CD4-positive, alpha-beta T cell treated with Interleukin-21 for 1 hour (primary cell): ENCODE measurements at places on chromosomes 2 and 18.

- no peak for DNase-seq
Measured at GRCh38 chr2:160689441-160689840, 195.8 kb upstream of the RBMS1 start.

DNA sequence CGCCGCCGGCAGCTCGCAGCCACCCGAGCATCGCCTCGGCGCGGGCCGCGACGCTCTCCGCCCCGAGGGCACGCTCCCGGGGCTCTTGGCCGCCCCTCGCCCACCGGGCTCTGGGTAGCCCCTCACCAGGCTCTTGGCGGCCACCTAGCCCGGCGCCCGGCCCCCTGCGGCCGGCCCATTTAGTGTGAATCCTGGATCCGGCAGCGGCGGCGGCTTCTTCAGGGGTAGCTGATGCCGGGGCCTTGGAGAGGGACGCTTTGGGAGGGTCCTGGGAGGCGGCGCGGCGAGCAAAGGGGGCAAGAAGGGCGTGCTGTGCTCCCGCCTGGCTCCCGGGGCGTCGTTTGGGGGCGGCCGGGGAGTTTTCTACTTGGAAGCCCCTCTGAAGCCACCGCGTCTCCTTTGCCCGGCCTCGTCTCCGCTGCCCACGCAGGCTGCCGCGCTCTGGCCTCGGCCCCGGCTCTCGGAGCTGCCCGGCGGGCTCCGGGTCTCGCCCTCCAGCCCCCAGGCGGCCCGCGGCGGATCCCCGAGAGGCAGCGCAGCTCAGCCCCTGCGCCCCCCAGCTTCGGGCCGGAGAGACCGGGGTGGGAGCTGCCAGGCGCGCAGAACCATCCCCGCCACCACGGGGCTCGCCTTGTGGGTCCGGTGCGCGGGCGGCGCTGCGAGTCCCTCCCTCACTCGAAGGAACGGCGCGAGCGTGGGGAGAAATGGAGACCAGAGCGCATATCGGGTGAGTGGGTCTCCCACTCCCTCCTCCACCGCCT lies 509 bp downstream of the PIEZO2 start:
- no peak for DNase-seq

DNA sequence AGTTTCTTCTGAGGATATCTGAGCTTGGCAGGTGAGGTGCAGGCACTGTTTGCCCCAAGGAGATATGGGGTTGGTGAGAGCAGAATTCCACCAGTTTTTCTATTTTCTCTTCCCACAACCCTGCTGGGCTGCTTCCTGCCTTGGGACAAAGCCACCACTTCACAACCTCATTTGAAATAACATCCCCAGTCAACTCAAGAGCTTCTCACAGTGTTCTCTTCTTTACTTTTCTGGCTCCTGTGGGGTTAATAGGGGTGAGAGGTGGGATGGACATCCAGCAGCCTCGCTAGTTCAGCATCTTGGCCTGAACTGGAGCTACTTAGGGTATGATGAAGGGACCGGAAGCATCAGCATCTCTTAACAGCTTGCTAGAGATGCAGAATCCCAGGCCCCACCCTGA lies 106.3 kb downstream of the SLC4A3 start:
- no peak for DNase-seq

DNA sequence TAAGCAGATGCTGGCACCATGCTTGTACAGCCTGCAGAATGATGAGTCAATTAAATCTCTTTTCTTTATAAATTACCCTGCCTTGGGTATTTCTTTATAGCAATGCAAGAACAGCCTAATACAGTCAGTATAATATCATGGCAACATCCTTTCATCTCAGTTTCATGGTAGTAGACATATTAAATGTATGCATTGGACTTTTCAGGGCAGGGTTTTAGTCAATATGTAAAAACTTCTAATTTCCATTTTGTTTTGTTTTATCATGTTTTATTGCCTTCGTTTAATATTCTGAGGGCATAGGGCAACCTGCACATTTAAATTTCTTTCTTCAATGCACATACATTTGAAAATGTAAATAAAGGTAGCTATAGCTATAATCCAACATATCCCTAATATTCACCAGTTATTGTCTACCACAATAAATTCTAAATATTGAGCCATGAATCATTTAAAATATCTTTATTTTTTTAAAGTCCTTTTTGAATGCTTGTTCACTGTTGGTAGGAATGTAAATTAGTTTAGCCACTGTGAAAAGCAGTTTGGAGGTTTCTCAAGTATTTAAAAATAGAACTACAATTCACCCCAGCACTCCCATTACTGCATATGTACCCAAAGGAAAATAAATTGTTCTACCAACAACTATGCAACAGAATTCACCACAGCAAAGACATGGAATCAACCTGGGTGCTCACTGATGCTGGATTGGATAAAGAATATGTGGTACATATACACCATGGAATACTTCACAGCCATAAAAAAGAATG lies 41.8 kb upstream of the GRB14 start:
- no peak for DNase-seq

DNA sequence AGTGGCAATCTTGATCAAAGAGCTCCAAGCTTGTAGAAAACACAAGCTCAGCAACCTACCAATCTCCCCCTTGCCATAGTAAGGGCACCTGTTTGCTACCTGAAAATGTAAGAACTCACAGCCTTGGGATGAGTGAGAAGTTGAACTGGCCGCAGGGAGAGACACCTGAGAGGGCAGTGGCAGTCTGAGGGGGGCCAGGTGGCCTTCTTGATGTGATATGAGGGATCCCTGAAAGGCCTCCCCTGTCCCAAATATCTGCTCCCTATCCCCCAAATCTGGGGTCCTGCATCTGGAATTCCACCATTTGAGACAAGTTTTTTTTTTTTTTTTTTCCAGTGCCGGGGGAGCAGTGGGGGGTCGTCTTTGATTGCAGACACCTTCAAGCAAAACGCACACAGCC lies 230.2 kb upstream of the SMAD2 start:
- DNase-seq: no peak
